Activated T-helper 9 cell treated with anti-CD3 and anti-CD28 coated beads, Interleukin-2, amount 50 U/mL, for 16 hours (primary cell): ENCODE measurements at places on chromosomes 7 and 10.

GRCh38 chr10:91953600-91954160 lies 30.1 kb downstream of the BTAF1 start:
- DNase-seq: no peak

- no peak for DNase-seq
Measured at GRCh38 chr7:67671006-67671548, 674.4 kb downstream of the TYW1 start.

- DNase-seq: no peak
Measured at GRCh38 chr7:130446259-130446658, 5.4 kb upstream of the CEP41 start.

DNA sequence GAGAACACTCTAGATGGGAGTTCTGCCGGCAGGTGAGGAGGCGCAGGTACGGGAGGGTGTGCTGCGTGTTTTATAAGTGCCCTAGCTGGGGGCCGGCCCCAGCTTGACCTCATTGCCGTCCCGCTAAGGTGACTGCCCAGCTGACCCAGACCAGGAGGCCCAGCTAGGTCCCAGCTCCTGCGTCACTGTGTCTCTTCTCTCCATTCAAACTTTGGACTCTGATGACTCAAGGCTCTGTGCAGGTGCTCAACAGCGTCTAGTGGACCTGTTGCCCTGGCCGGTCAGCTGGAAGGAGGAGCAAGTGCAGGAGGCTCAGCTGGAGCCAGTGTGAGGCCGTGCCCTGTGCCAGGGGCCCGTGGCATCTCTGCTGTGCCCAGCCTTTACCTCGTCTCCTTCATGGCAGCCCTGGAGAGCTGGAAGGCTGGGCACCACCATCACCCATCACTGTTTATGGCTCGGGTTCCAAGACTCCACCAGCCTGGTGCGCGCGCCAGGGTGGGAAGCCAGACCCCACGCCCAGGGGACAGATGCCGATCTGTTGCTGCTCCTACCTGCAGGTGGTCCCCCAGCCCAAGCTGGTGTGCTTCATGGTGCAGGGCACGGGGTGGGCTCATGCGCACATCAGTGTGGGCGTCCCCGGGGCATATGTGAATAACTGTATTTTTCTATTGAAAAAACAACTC lies 14.6 kb downstream of the LHPP start:
- DNase-seq: no peak
